ENCODE measurements at places on chromosomes 11 and 22.
A peak's percentile ranks its signal among the peaks of the same experiment; 100 is the strongest.

GRCh38 chr11:68711114-68711513, 26.8 kb downstream of the GAL start:
- DNase-seq = no peak

GRCh38 chr11:119337581-119338317, 2.9 kb downstream of the C1QTNF5 start:
- peak; percentile 39 for DNase-seq

DNA sequence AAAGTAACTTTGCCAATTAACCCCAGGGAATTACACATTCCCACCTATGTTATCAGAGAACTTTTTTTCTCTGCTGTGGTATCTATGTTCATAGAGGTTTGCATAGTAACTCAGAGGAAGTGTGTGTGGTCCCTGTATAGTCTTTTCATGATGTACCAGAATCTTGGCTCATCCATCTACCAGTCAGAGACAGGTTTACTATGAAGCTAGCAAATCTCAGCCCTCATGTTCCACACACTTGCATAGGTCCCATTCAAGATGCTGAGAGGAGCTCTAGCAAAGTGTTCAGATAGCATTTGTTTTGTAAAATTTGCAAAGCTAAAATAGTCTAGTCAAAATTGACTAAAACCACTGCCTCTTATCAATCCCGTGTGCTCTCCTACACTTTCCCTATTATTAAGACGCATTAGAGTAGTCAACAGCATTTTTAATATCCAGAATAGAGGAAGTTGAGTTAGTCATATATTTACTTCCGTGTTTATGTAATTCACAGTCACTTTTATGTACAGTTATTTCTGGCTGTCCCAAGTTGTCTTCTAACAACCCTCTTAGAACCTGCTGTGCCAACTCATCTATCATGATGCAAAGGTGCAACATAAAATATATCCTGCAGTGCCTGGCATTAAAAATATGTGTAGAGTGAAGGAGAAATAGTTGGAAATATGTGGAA, 184.2 kb downstream of the FAM76B start:
- DNase-seq = no peak

GRCh38 chr11:2664791-2665525, 34.8 kb downstream of the KCNQ1OT1 start:
- no peak for DNase-seq

GRCh38 chr11:70494559-70495350, 96.4 kb downstream of the CTTN start:
- DNase-seq = no peak

DNA sequence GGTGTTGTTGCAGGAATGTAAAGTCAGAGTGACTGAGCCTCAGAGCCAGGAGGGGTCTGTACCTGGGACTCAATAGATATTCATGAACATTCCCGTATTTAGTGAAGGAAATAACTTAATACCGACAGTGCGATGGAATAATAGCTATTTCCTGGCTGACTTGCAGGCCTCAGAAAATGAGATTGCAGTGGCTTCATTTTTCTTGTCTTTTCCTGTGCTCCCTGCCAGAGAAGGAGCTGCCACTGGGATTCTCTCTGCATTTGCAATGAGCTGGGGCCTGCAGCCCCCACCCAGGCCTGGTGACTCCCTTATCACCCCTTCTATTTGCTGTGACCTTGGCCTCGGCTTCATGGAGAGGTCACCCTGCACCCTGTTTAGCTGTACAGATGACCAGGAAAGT, 173.4 kb downstream of the MIAT start:
- DNase-seq = no peak

DNA sequence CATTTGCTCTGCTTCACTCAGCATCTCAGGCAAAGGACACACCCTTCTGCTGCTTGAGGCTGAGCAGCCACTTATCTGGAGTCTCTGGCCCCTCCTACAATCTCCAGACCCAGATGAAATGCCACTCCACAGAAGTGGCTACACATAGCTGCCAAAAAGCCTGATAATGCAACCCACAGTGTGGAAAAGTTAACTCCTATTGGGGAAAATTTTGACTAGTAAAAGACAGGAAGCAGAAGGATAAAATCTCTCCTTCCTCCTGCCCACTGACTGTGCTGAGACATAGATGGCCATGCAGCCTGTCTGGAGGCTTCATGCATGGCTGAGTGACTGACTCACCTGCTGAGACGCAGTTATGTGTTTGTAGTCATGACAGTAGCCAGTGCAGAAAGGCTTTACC, 92.3 kb upstream of the TEAD1 start:
- no peak for DNase-seq

DNA sequence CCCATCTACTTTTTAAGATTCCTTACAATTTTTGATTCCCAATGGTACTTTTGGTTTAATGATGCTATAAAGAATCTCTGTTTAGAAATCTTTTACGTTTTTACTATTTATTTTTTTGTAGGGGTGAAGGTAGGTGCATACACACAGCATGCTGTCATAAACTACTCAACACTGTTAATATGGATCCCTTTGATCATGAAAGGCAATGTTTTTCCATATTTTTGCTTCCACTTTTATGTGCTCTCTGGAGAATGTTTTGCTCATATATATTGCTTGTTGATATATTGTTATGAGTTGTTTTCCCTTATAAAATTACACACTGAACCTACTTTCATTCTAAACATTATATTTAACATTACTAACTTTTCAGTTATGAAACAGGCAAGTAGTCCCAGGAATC, 123.6 kb upstream of the TP53AIP1 start:
- DNase-seq = no peak

GRCh38 chr22:45784357-45785277, 113.0 kb downstream of the ATXN10 start:
- no peak for DNase-seq

DNA sequence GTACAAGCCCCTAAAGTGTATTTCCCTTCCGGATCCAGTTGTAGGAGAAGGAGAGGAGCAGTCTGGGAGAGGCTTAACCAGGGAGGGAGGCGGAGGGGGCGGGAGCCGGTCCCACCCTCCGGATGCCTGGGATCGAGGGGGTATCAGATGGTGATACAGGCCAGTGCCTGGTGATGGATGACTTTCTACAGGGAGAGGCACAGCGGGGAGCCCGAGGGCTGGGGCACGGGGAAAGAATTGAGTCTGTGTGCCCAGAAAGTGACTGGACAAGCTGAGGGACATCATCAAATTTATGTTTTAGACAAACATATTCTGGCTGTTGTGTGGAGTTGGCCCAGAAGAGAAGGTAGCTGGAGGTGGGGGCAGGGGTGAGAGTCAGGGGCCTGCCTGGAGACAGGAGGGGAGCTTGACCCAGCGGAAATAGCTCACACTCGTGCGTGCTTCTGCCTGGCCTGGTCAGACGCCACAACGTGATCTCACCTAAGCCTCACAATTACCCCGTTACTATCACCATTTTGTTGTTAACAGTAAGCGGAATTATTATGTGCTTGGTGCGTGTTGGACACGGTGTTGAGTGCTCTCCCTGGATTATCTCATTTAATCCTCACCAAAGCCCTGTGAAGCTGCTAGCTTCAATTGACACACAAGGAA, 42.4 kb downstream of the AMPD3 start:
- no peak for DNase-seq

DNA sequence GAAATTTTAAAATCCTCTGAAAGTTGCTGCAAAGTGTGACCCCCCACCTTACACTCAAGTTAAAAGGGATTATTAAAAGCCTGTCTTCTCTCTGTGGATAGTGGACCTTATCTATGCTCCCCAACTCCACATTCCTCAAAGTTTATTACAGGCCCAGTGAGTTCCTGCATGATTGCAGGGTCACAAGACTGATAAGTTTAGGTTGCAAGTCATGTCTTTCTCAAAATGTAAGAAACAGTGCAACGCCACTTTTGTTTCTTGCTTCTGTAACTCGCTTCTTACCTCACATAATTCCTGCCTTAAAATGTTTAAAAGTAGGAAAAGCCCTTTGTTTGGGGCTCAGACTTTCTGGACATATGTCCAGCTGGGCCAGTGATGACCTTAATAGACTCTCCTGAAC, 38.4 kb upstream of the GLYAT start:
- no peak for DNase-seq

DNA sequence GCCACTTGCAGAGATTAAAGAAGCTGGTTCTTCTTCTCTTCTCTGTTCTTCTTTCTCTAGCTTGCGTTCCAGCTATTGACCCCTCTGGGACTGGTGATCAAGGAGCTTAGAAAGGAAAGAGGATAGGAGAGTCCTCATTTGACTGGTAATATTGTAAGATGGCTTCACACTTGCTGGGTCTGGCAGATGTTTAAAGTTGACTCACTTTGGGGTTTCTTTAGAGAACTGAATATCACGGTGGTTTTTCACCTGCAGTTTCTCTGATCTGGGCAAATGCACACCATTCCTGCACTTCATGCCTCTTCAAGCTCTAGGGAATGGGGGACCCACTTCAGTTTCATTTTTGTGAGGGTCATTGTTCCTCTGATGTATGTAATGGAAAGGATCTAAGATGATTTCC, 41.8 kb upstream of the DEUP1 start:
- DNase-seq = no peak

DNA sequence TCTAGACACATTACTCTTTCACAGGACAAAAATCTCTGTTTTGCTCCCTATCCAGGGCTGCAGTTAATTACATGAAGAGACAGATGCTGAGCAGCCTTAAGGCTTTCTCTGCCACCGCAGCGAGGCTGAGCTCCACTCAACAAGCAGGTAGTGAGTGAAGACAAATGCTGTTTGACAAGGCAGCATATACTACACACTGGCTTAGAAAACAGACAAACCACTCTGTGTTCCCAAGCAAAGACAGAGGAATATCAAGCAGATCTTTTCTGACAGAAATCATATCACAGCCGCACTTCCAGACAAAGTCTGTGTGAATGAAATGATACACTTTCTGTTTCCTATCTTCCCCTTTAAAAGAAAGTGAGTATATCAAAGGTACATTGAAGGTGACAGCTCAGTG, 368.1 kb downstream of the DCDC1 start:
- DNase-seq = no peak

DNA sequence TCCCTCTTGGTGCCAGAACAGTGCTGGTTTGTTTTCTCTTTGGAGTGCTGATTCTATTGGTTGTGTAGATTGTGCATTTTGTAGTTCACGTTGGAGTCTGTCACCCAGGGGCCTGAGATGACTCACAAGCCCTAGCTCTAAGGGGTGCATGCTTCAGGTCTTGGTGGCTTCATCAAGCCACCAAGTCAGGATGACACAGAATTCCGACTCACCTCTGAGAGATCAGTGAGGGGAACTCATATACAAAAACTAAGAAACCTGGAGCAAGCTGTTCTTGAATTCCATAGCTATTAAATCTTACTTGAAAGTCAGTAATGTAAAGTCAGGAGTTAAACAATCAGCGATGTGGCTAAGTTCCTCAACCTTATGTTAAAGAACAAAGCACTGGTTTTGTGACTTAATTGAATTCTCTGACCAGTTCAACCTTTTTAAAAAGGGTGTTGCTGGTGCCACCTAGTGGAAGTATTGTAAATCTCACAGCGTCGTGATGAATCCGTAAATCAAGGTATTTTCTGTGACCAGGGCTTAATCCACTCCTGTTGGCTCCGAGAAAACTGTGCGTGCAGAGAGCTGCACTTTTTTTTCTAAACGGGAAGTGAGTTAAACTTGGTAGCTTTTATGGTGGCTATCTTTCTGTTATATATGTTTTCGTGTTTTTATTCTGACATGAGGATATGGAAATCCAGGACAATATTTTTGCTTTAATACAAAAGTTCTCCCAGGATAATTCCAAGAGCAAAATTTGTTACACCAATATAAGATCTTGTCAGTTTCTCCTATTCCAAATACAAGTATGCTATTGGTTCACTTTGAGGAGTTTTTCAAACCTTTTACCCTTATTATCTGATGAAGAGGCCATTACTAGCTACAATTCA, 14.6 kb downstream of the MMP13 start:
- DNase-seq = peak; percentile 94

DNA sequence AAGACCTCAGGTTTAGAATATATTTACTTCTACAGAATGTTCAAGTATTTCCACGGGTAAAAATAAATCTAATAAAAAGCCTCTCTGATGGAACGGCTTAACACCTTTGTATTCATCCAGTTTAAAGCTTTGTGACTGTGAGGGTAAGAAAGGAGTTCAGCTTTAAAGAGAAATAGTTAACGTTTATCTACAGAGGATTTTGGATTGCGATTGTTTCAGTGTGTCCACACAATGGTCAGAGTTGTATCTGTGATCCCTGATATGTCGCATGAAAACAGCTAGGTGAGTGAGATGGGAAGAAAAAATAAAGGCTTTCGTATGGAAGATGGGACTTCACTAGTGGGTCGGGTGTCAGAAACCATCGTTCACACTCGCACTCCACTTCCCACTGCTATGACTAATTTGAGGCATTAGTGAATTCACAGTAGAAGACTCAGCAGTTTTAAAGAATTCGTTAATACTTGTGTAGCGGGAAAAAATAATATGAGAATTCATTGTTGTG, 1.6 kb downstream of the APLP2 start:
- DNase-seq = peak; percentile 72

- DNase-seq = no peak
Measured at GRCh38 chr11:62242021-62242420, at the start of gene SCGB1D2. SCGB1D2 (plus strand) TSS chr11:62242239; CDS start chr11:62242308, 69 bp downstream.

GRCh38 chr22:20206709-20207215, 55.9 kb upstream of the CCDC188 start:
- peak; percentile 72 for DNase-seq

- DNase-seq = peak; percentile 84
Measured at GRCh38 chr11:95925011-95925410, 1.1 kb upstream of the MTMR2 start.

DNA sequence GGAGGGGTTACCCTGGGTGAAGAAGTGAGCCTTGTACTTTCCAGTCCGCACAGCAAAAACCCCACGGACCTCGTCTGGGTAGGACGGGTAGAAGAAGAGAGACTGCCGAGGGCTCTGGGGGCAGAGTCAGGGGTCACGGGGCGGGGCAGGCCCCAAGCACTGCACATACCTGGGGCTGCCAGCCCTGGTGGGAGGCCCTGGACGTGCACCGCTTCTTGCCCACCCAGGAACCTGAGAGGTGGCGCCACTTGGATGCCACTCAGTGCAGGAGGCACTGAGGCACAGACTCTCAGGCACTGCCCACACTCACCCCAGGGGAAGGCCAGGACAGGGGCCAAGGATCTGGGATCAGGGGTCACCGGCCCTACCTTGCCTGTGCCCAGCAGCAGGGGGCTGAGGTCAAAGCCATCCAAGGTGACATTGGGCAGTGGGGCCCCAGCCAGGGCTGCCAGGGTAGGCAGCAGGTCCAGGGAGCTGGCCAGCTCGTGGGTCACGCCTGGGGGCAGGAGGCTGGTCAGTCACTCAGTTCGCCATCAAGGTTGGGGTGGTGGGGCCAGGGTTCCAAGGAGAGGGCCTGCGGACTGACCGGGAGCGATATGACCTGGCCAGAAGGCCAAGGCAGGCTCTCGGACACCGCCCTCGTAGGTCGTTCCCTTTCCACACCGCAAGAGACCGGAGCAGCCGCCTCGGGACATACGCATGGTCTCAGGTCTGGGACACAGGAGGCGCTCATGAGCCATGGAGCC, 2.2 kb downstream of the ARSA start:
- DNase-seq = no peak
